ENCODE measurements at places on chromosomes 5 and 9.

- H3K27ac ChIP-seq: no peak within 1 kb of the TSS
- DNase-seq: peak; percentile 60
- peak within 1 kb of the TSS; percentile 39 for H3K4me3 ChIP-seq
- no peaks in the 10 kb centered on the region for H3K36me3 ChIP-seq
- peaks cover 16% of the 10 kb centered on the region for H3K4me1 ChIP-seq
Measured at GRCh38 chr9:109166771-109167601, at the start of gene FRRS1L. FRRS1L (minus strand) TSS chr9:109167249; CDS start chr9:109167138, 111 bp downstream.

DNA sequence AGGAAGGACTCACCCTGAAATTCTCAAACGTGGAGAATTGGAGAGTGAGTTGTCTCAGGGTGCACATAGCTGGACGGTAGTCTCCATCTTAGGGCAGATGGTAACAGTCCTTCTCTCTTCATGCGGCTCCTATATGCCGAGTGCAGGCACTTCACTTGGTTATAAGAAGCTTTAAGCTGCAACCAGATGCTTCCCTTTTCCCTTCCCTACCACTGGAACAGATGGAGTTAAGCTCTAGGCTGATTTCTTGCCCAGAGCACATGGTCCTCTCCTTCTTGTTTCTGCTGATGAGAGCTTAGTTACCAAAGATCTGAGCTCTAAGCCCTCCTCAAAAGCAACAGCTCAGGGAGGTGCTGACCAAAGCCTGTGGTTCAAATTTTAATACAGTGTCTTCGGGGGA is 355.7 kb downstream of the ARHGEF28 start:
- no peak overlapping the region for H3K27ac ChIP-seq
- H3K36me3 ChIP-seq: no peaks in the 10 kb centered on the region
- no peak overlapping the region for H3K4me3 ChIP-seq

DNA sequence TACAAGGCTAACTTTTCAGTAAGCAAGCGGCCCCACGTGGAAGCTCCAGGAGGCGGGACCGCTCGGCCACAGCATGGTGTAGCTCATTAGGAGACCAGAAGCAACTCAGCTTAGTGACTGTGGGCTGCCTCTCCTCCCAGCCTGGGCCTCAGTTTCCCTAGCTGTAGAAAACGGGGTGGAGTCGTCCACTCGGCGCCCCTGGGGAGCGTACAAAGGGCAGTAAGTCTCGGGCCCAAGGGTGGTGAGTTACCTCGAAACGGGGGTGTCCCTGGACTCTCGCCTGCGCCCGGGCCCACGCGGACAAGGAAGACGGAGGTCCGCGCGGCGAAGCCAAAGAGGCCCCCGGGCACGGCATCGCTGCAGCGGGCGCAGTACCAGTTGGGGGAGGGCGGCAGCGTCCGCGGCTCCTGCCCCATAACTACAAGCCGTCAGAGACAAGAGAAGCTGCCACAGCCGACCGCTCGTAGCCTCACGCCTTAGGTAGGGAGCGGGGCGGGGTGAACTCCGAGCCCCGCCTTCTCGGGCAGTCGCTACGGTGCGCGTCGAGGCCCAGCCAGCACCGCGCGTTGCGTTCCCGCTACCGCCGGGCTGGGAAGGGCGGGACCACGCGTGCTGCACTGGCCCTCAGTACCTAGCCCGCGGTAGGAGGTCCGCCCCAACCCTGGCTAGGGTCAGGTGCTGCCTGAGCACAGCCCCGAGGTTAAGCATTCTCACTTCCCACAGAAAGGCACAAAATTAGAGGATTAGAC is at the start of gene GEMIN5:
GEMIN5 (minus strand) TSS at position 494 of the 749 bp plus-strand sequence; CDS start at position 416, 78 bp downstream.
- H3K4me1 ChIP-seq: peaks cover 20% of the 10 kb centered on the region
- H3K36me3 ChIP-seq: peaks cover 5% of the 10 kb centered on the region
- peak within 1 kb of the TSS; percentile 76 for H3K27ac ChIP-seq

DNA sequence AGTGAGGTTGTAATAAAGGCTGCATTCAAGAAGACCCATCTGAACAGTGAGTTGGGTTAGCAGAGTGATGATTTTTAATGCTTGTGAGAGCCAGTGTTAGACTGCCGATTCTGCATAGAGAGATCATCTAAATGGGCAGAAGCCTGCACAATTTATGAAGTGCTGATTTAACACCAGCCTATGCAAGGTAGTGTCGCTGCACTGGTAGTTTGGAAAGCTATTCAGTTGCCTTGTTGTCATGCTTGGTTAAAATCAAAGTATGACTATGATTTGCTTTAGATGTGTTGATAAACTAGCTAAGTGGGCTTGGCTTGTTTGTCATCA is 379 bp upstream of the LRRTM2 start:
- peak overlapping the region; percentile 72 for H3K27ac ChIP-seq
- peak overlapping the region; percentile 57 for H3K4me3 ChIP-seq
- no peaks in the 10 kb centered on the region for H3K27me3 ChIP-seq
- peaks cover 3% of the 10 kb centered on the region for H3K4me1 ChIP-seq
- no peak for DNase-seq

GRCh38 chr5:179287071-179287470 is 58.2 kb downstream of the ADAMTS2 start:
- H3K27me3 ChIP-seq: no peaks in the 10 kb centered on the region
- H3K27ac ChIP-seq: no peak overlapping the region
- no peaks in the 10 kb centered on the region for H3K36me3 ChIP-seq
- H3K4me3 ChIP-seq: no peak overlapping the region

DNA sequence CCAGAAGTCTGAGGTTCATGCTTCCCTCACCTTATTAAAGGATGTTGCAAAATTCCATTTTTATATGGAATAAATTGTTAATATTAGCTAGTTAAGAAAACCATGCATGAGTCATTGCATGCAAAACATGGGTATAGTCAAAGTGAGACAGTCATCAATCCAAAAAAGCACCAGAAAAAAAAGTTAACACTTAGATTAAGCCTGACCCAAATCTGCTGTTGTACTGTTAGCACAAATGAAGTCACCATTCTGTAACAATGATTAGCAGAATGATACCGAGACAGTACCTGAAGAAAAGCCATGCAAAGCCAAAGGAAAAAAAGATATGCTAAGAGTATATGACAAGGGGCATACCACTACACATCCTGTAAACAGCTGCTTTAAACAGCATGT is 49.5 kb downstream of the PKD2L2 start:
- no peak overlapping the region for H3K4me3 ChIP-seq
- no peaks in the 10 kb centered on the region for H3K27me3 ChIP-seq
- DNase-seq: no peak
- H3K4me1 ChIP-seq: no peaks in the 10 kb centered on the region
- H3K36me3 ChIP-seq: peaks cover 23% of the 10 kb centered on the region
- H3K27ac ChIP-seq: no peak overlapping the region

GRCh38 chr5:1817261-1818043 is 16.2 kb downstream of the NDUFS6 start:
- no peaks in the 10 kb centered on the region for H3K27me3 ChIP-seq
- no peak overlapping the region for H3K4me3 ChIP-seq
- no peaks in the 10 kb centered on the region for H3K4me1 ChIP-seq
- no peak overlapping the region for H3K27ac ChIP-seq
- no peak for DNase-seq

GRCh38 chr5:115189866-115190265 is 20.2 kb upstream of the TRIM36 start:
- H3K36me3 ChIP-seq: no peaks in the 10 kb centered on the region
- H3K4me1 ChIP-seq: no peaks in the 10 kb centered on the region

- no peaks in the 10 kb centered on the region for H3K27me3 ChIP-seq
- DNase-seq: no peak
- H3K4me3 ChIP-seq: no peak overlapping the region
- H3K4me1 ChIP-seq: peaks cover 7% of the 10 kb centered on the region
- H3K36me3 ChIP-seq: no peaks in the 10 kb centered on the region
Measured at GRCh38 chr9:16136961-16137360, 584.1 kb downstream of the CCDC171 start.

- H3K36me3 ChIP-seq: no peaks in the 10 kb centered on the region
- H3K27me3 ChIP-seq: no peaks in the 10 kb centered on the region
- no peak for DNase-seq
Measured at GRCh38 chr5:123992641-123993040, 480.7 kb downstream of the CSNK1G3 start.

GRCh38 chr5:154486427-154486866 is 8.4 kb upstream of the HAND1 start:
- H3K27me3 ChIP-seq: peaks cover 86% of the 10 kb centered on the region
- no peaks in the 10 kb centered on the region for H3K36me3 ChIP-seq
- DNase-seq: no peak
- H3K4me3 ChIP-seq: no peak overlapping the region
- peaks cover 23% of the 10 kb centered on the region for H3K4me1 ChIP-seq
- no peak overlapping the region for H3K27ac ChIP-seq

- no peak for DNase-seq
- no peak overlapping the region for H3K27ac ChIP-seq
- H3K36me3 ChIP-seq: no peaks in the 10 kb centered on the region
- H3K4me1 ChIP-seq: no peaks in the 10 kb centered on the region
Measured at GRCh38 chr9:105233873-105234272, 10.6 kb upstream of the SLC44A1 start.

- peaks cover 40% of the 10 kb centered on the region for H3K4me1 ChIP-seq
- peak; percentile 85 for DNase-seq
- H3K36me3 ChIP-seq: peaks cover 32% of the 10 kb centered on the region
- H3K27me3 ChIP-seq: peaks cover 16% of the 10 kb centered on the region
- H3K27ac ChIP-seq: peak within 1 kb of the TSS; percentile 54
- H3K4me3 ChIP-seq: peak within 1 kb of the TSS; percentile 87
Measured at GRCh38 chr5:141636413-141637122, at the start of the genes HDAC3 and RELL2. HDAC3 (minus strand) TSS chr5:141636849; CDS start chr5:141636790, 59 bp downstream. RELL2 (plus strand) TSS chr5:141636997; CDS start chr5:141638226, 1,229 bp downstream.

DNA sequence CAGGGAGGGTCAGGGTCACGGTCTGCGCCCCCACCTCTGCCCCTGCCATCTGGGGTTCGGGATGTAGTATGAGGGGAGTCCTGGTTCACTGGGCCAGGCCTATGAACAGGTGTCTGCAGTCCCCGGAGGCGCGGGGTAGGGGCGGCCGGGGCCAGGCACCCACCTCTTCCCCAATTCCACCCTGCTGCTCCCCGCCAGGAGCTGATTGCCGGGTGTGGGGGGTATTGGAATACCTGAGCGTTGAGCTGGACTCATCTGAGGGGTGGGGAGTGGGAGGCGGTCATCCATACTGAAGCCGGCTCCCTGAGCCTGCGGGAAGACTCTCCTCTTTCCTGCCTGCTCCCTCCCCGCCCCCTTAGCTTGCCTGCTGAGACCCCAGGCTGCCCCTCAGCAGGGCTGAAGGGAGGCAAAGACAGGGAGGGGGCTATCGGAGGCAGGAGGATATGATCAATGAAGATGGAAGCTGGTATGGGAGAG is 679 bp downstream of the SLC6A7 start:
- no peak overlapping the region for H3K27ac ChIP-seq
- DNase-seq: no peak
- H3K4me1 ChIP-seq: peaks cover 39% of the 10 kb centered on the region
- H3K4me3 ChIP-seq: peak overlapping the region; percentile 21
- peaks cover 32% of the 10 kb centered on the region for H3K27me3 ChIP-seq

DNA sequence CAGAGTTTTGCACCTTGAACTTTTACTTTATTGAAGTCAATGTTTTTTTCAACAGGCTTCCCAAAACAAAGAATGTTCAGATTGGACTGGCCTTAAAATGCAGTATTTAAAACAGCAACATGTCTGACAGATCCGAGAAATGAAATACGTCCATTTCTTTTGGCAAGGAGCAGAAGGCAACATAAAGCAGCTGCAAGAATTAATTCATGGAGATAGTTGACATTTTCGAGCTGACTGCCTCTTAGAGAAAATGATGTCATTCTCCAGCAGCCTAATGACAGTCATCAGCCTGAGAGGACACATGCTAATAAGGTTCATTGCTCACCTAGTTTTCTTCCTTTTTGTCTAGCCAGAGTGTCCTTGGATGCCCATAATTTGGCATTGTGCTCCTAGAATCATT is 232.2 kb upstream of the SEMA6A start:
- no peak overlapping the region for H3K27ac ChIP-seq
- H3K4me3 ChIP-seq: no peak overlapping the region
- H3K4me1 ChIP-seq: no peaks in the 10 kb centered on the region
- peak; percentile 66 for DNase-seq

DNA sequence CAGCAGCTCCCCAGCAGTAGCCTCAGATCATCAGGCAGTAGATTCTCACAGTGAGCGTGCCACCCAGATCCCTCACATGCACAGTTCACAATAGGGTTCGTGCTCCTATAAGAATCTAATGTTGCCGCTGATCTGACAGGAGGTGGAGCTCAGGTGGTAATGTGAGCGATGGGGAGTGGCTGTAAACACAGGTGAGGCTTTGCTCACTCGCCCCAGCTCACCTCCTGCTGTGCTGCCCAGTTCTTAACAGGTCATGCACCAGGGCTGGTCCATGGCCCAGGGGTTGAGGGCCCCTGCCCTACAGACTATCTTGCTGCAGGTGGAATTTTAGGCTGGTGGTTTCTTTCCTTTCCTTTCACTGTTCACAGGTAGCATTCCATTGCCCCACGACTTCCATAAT is 100.2 kb downstream of the MRPL36 start:
- H3K27ac ChIP-seq: no peak overlapping the region
- peaks cover 9% of the 10 kb centered on the region for H3K27me3 ChIP-seq
- no peak for DNase-seq
- no peaks in the 10 kb centered on the region for H3K36me3 ChIP-seq
- no peak overlapping the region for H3K4me3 ChIP-seq
- H3K4me1 ChIP-seq: peaks cover 4% of the 10 kb centered on the region

- no peak overlapping the region for H3K4me3 ChIP-seq
- H3K27ac ChIP-seq: no peak overlapping the region
- H3K4me1 ChIP-seq: peaks cover 44% of the 10 kb centered on the region
Measured at GRCh38 chr9:133813749-133814585, 75.8 kb upstream of the SARDH start.

- no peak overlapping the region for H3K4me3 ChIP-seq
- no peaks in the 10 kb centered on the region for H3K27me3 ChIP-seq
- H3K36me3 ChIP-seq: no peaks in the 10 kb centered on the region
- H3K4me1 ChIP-seq: no peaks in the 10 kb centered on the region
- no peak overlapping the region for H3K27ac ChIP-seq
Measured at GRCh38 chr5:103910011-103910410, 347.4 kb upstream of the NUDT12 start.

GRCh38 chr5:157328277-157328912 is 62.5 kb downstream of the CYFIP2 start:
- no peaks in the 10 kb centered on the region for H3K4me1 ChIP-seq
- no peak overlapping the region for H3K27ac ChIP-seq
- peak; percentile 67 for DNase-seq

GRCh38 chr9:13962006-13962405 is 351.9 kb downstream of the NFIB start:
- DNase-seq: no peak
- no peak overlapping the region for H3K27ac ChIP-seq
- H3K4me1 ChIP-seq: no peaks in the 10 kb centered on the region
- no peaks in the 10 kb centered on the region for H3K27me3 ChIP-seq
- no peaks in the 10 kb centered on the region for H3K36me3 ChIP-seq

- DNase-seq: peak; percentile 90
- no peak overlapping the region for H3K27ac ChIP-seq
- peaks cover 3% of the 10 kb centered on the region for H3K27me3 ChIP-seq
- H3K4me1 ChIP-seq: peaks cover 31% of the 10 kb centered on the region
- H3K36me3 ChIP-seq: no peaks in the 10 kb centered on the region
- H3K4me3 ChIP-seq: no peak overlapping the region
Measured at GRCh38 chr9:136140966-136141365, 22.3 kb upstream of the TMEM250 start.

GRCh38 chr5:34551911-34552433 is 104.2 kb upstream of the RAI14 start:
- no peaks in the 10 kb centered on the region for H3K27me3 ChIP-seq
- no peak overlapping the region for H3K27ac ChIP-seq
- H3K36me3 ChIP-seq: no peaks in the 10 kb centered on the region
- peak; percentile 62 for DNase-seq
- no peak overlapping the region for H3K4me3 ChIP-seq
